Central memory CD4-positive, alpha-beta T cell (primary cell): ENCODE measurements at places on chromosomes 7 and 10.
A peak's percentile ranks its signal among the peaks of the same experiment; 100 is the strongest.

DNA sequence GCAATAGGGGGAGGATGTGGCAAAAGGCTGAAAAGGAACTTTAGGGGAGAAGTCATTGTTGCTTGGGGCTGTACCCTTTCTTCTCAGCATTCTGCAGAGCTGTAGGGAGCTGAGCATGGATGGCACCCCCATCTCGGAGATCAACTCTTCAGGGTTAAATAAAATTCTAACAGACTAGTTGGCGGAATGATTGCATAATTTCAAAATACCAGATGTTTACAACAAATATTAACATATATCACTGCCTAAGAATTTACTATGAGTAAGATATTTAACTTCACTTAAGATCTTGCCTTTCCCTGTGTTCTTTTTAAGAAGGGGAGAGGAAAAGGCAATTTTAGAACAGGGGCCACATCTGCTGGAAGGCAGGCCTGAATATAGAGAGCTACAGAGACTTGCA, 509 bp upstream of the OR2F1 start:
- DNase-seq, result no peak

GRCh38 chr10:124632064-124632531, 112.1 kb downstream of the FAM53B start:
- DNase-seq, result no peak

DNA sequence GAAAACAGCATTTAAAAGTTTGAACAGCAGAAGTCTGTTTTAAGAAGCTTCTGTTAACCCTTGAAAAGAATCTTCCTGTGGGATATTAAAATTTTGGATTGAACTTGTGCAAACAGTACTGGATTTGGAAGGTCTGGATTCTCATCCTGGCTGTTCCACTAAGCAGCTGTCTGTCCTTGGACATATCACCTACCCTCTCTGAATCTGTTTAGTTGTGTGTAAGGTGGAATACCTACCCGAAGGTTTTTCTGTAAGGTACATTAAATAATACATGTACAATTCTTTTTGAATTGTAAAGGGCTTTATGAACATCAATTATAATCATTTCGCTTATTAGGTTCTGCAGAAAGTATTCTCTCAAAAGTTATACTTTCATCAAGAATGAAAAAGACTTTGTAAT, 2.2 kb downstream of the PDCD4 start:
- DNase-seq, result no peak

- no peak for DNase-seq
These were observed 121.8 kb downstream of the SGMS1 start for GRCh38 chr10:50501924-50502452.

GRCh38 chr10:69716711-69717560, 84.8 kb upstream of the COL13A1 start:
- peak; percentile 38 for DNase-seq

- DNase-seq, result no peak
These were observed 217.3 kb downstream of the HERPUD2 start for GRCh38 chr7:35477609-35478008.

- no peak for DNase-seq
These were observed 36.8 kb downstream of the HK1 start for GRCh38 chr10:69315100-69315542.

- DNase-seq, result no peak
These were observed 255.5 kb downstream of the MAD1L1 start for GRCh38 chr7:1977059-1977875.

DNA sequence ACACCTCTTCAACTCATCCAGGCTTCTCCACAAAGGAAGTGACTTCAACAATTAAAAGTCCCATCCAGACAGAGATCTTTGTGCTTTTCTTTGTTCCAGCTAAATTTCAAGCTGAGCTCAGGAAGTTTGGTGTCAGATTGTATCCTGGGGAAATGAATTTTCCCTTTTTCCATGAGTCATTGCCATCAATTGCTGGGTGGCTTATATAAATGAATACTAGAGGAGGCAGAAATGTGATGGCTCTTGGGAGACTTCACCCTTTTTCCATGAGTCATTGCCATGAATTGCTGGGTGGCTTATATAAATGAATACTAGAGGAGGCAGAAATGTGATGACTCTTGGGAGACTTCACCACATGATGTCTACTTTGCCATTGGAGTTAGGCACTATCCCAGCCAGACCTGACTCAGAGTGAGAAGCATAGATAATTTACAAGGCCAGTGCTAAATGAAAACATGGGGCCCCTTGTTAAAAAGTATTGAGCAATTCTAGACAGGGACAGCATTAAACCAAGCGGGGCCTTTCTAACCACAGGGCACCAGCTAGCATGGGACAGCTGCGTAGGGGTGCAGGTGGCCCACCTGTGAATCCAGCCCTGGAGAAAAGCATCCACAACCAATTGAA, 339.2 kb upstream of the PODXL start:
- DNase-seq, result no peak

GRCh38 chr10:21280037-21280436, 245.4 kb downstream of the SKIDA1 start:
- no peak for DNase-seq

- no peak for DNase-seq
These were observed 74.5 kb downstream of the EMX2 start for GRCh38 chr10:117617086-117617485.

DNA sequence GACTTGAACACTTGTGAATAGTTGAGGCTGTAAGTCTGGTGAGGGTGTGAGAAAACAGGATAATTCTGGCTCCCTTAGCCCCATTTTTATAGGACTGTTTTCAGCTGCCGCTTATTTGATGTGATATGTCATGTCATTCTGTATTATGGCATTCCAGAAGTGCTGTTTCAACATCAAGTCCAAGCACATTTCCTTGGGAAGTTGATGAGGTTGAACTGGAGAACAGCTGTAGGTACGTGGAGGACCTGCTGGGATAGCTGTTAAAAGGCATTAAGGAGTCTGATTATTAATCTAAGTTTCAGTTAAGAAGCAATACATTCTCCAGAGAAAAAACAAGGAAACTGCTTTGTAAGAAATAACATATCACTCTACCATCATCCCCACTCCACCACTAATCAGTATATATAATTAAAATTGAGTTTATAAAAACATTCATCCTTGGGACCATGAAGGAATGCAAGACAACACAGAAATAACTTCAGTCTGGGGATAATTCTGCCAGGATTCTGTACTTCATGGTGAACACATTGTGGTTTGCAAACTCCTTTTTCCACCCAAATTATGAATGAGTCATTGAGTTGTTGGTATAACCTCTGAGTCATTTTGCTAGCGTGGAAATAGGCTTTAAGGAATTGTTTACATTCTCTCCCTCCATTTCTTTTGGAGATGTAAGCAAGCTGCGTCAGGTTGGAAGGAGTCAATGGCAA, 39.9 kb upstream of the TMEM229A start:
- DNase-seq, result no peak

GRCh38 chr7:129882531-129882930, 70.2 kb downstream of the UBE2H start:
- no peak for DNase-seq

DNA sequence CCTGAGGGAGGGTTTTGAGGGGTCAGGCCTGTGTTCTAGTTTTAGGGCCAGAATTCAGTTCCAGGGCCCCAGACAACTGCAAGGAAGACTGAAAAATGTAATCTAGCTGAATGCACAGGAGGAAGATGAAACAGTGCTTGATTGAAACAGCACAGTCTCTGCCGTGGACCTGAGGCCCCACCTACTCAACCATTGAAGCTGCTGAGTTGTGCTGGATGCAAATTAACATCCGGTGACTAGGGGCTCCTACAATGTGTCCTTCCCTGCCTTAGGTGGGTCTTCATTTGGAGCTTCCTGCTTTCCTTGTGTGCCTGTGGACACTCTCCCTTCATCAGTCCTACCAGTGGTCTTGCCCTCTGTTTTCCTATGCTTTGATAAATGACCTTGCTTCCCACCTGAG, 5.7 kb downstream of the GLRX3 start:
- no peak for DNase-seq

GRCh38 chr7:130379019-130379418, 1.3 kb upstream of the CPA1 start:
- no peak for DNase-seq

- no peak for DNase-seq
These were observed 3.5 kb upstream of the MYPN start for GRCh38 chr10:68105820-68106219.

GRCh38 chr7:3897430-3898372, 596.6 kb downstream of the SDK1 start:
- DNase-seq, result peak; percentile 40

- DNase-seq, result no peak
These were observed 160.6 kb upstream of the AOAH start for GRCh38 chr7:36884910-36885309.

DNA sequence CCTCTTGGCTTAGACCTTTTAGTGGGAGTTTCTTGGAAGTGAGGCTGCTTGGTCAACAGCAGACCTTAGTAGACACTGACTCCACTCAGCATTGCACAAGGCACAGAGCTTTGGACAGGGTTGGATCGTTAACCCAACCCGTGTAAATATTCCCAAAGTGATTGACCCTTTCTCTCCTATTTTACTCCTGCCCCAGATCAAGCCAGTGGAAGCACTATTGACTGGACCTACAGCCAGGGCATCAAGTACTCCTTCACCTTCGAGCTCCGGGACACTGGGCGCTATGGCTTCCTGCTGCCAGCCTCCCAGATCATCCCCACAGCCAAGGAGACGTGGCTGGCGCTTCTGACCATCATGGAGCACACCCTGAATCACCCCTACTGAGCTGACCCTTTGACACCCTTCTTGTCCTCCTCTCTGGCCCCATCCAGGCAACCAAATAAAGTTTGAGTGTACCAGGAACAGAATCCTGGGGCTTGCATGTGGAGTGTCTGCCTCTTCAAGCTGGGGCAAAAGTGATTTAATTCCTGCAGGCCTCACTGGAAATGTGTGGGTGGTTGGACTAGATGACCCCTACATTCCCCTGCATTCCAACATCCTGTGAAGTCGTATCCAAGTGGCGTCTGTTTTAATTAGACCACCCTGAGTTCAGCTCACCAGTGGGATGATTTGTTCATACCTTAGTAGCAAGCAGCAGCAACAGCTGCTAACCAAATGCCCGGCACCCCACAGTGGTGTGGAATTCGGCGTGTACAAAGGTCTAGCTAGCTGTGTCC, 7.5 kb downstream of the CPA1 start:
- DNase-seq, result no peak

DNA sequence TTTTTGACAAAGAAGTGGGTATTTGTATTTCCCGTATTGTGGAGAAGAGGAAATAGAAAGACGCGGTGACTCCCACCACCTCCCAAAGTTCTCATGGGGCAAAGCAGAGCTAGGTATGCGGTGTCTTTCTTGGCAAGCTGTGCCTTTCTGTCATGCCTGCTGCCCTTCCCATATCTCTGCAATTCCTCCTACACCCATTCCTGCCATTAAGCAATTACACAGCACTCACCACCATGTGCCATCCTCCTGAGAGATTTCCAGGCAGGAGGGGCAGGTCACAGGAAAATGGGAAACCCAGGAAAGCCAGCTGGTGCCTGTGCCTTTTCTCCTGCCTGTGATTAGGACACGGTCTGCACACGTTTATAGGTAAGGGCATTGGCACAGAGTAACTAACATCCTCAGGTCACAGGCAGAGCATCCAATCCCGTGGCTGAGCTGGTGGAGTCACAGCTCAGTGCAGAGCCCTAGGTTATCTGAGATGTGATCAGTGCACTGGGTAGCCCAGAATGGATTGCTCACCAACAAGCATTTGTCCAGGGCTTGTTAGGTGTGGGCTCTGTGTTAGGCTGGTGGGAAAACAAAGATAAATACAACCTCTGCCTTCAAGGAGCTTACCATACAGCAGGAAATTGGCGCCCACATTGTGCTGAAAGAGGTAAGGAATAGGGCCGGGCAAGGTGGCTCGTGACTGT, 9.4 kb upstream of the CRTAC1 start:
- no peak for DNase-seq

- peak; percentile 83 for DNase-seq
These were observed 17.0 kb upstream of the GIMAP2 start for GRCh38 chr7:150668472-150668911.

- no peak for DNase-seq
These were observed 917.9 kb downstream of the GRID1 start for GRCh38 chr10:85448716-85449115.

DNA sequence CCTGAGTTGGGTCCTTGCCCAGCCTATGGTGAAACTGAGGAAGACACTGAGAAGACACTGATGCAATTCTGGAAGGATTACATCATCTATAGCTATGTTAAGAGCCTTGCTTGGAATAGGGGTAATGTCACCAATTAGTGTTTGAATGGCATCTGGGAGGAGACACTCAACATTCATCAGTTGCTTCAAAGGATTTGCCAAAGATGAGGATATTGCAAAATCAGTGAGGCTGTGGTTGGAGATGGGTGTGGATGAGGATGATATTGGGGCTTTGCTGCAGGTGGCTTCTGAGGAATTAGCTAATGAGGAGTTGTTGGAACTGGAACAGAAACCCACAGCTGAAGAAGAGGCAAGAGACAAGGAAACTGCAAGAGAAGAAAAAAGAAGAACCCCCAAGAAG, 146.7 kb upstream of the SP4 start:
- DNase-seq, result no peak

DNA sequence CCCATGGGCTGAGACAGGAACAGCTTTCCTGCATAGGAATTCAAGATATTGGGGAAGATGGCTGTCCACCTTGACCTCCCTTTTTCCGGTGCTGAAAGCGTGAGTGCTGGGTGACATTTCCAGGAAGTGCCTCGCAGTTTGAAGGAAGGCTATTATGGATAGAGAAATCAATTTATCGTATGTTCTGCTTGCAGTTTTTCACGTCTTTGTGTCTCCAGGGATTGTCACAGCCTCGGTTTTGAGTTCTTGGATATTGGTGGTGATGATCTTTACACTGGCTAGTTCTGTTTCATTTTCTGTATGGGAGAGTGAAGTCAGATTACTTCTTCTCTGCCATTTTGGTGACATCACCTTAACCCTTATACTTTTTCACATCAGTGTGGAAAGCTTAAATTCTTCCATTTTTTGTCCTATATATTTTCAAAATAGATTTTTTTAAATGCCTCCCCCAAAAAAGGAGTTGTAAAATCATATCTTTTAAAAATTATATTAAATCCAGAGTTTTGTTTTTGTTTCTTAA, 102.5 kb upstream of the APBB1IP start:
- peak; percentile 0 for DNase-seq

DNA sequence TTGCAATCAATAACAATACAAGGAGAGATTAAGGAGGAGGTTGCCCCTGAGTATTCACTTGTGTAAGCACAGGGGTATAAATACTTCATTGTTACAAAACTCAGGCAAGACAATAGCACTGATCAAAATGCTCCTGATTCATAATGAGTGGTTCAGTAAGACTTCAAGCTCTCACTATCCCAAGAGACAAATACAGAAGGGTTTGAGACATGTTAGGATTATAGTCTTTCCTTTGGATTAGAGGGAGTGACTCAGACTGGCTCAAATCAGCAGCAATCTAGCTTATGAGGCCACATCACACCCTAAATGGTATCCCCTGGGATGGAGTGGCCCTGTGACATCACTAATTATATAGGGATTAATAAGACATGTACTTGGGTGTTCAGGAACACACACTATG, 167.2 kb upstream of the HGF start:
- no peak for DNase-seq
